Activated naive CD8-positive, alpha-beta T cell treated with anti-CD3 and anti-CD28 coated beads for 36 hours (primary cell): ENCODE measurements at places on chromosomes 2 and 18. TPM values are rescaled to one million over a fixed set of nuclear protein-coding genes. Genes with fewer than 3 reads are reported as not detected.

RTP5 gene
- 0.20 TPM for total RNA-seq

TEKT4 gene
- not detected for total RNA-seq

SP5 gene
- not detected for total RNA-seq

IL1RN gene
- 0.30 TPM for total RNA-seq

ADGRF3 gene
- 4.4 TPM for total RNA-seq

FEV gene
- total RNA-seq = not detected

THSD7B gene
- total RNA-seq = not detected

PAX3 gene
- not detected for total RNA-seq

CTAGE1 gene
- not detected for total RNA-seq

INHBB gene
- total RNA-seq = not detected
